HT1080 (cell line): ENCODE measurements at places on chromosomes 12 and 14.

DNA sequence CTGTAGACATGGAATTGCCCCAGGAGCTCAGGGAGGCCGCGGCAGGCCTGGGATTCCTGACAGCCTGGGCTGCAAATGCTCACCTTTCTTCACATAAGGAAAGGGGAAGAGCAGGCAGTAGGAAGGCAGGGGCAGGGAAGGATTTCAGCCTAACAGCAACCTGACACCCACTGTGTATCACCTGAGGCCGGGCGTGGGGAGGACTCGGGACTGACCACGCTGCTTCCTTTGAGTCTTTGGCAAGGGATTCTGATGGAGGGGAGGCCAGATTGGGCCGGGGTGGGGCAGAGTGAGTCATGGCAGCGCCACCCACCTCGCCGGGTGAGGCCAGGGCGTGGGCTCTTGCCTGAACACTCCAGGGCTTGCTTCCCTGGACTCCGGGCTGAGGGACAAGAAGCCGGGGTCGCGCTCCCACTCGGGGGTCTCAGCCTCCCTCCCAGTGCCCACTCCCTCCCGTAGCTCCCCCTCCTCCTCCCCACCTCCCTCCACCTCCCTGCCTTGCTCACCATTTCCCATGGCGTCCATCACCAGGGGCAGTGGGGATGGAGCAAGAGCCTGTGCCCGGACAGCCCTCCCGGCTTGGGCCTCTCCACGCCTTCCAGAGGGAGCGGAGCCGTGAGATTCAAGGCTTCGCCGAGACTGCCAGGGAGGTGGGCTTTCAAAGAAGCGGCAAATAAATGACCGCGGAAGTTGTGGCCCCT, 247.9 kb upstream of the RTL1 start:
- DNase-seq = peak; percentile 62

GRCh38 chr14:51121096-51121495, 26.2 kb upstream of the TRIM9 start:
- no peak for DNase-seq

DNA sequence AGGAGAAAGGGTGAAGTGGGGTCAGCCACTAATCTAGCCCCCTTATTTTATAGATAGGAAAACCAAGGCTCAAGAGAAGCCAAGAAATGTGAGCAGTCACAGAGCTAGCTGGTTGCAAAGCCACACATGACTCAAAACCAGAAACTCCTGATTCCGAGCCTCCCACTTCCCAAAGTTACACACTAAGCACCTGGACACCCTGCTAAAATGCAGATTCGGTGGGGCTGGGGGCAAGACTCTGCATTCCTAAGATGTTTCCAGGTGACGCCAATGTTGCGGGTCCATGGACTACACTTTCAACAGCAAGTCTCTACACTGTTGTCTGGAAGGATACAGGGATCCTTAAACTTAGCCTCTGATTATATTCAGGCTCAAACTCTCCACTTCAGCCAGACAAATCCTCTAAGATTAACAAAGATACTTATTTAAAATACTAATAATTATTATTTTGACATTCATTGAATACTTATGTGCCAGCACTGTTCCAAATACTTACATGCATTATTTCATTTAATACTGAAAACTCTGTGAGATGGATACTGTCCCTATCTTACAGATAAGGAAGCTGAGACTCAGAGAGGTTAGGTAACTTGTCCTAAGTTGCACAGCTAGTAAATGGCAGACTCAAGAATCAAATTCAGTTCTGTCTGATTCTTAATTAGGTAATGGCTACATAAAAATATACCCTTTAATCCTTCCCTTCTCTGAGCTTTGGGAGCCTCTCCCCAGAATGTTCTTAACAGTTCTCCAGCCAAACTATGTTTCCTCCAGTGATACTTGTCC, 81.4 kb downstream of the CRACR2A start:
- DNase-seq = no peak

GRCh38 chr12:57027805-57028153, 11.4 kb upstream of the TAC3 start:
- DNase-seq = no peak

GRCh38 chr12:49893753-49894750, 9.6 kb downstream of the FAIM2 start:
- DNase-seq = peak; percentile 56

GRCh38 chr14:68492381-68493151, 300.3 kb downstream of the ZFP36L1 start:
- no peak for DNase-seq

DNA sequence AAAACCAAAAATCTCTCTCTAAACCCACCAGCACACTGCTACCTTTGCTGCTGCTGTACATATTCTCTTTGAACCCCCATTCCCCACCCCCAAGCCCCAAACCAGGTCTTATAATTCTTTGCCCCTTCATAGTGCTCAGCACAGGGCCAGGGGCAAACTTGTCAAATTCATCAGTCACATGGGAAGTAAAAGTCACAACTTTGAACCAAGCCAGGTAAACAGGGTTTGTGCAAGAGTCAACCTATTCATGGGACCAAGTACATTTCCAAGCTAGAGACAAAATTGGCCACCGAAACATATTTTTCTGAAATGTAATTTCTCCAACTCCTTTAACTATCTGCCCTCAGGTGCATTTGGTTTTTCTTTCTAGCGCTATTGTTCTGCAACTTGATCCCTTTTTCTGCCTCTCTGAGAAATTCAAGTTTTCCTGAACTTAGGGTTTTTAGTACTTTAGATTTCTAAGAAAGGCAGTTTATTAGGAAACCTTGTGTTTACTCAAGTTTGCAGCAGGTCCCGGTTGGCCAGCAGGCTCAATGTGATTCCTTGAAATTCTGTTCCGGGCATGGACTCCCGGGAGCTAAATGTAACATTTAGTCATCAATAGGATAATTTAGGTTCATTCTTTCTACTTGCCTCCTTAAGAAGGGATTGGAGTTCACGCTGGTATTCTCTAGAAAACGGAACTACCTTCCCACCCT, 230.5 kb downstream of the EFCAB11 start:
- no peak for DNase-seq

DNA sequence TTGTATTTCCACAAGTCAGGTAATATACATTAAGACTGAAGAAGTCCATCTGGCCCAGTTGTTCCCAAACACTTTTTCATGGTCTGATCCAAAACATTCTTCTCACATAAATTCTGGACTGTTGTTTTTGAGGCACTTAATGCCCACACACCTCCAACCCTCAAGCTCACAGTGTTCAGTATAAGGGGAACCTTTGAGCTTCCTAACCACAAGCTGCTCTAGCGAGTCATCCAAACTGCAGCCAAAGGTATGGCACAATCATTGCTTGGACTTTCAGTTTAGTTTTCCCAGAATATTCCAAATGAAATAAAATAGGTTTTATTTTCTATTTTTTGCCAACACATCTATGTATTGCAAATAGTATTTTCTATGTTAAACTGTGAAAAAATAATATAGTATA, 103.0 kb downstream of the PUS7L start:
- peak; percentile 39 for DNase-seq

DNA sequence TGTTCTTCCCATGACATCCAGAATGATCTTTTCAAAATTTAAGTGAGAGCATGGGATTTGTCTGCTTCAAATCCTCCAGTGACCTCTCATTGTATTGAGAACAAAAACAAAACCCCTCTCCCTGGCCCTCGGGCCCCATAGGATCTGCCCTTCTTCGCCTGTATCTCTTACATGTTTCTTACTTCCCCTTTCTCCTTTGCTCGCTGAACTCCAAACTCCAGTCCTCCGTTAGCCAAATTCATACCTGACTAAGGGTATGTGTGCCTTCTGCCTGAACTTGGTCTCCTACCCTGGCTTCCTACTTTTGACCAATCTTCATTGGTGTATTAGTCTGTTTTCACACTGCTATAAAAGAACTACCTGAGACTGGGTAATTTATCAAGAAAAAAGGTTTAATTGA, 13.2 kb upstream of the TSPAN11 start:
- DNase-seq = no peak

GRCh38 chr12:90102957-90103652, 394.5 kb upstream of the ATP2B1 start:
- peak; percentile 45 for DNase-seq

DNA sequence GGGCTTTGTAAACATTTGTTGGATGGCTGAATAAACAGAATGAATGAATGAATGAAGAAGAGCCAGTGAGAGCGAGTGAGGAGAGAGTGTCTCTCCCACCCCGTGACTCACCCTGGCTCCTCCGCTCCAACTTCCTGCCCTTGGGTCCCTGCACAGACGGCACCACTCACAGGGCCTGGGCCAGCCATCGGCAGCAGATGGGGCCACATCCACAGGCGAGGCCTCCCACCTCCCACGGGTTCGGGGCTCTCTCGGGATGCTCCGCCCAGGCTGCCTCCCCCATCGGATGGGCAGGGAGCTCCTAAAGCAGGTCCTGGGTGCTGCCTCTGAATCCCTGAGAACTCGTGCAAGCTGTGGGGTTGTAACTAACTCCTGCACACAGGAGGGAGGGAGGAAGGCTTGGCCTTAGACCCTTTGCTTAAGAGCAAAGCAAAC, 41.3 kb downstream of the CCNK start:
- DNase-seq = peak; percentile 81

- DNase-seq = no peak
These were observed 12.5 kb downstream of the HSD17B6 start for GRCh38 chr12:56775638-56776037.

GRCh38 chr12:121697093-121697698, 15.4 kb upstream of the TMEM120B start:
- DNase-seq = peak; percentile 41

DNA sequence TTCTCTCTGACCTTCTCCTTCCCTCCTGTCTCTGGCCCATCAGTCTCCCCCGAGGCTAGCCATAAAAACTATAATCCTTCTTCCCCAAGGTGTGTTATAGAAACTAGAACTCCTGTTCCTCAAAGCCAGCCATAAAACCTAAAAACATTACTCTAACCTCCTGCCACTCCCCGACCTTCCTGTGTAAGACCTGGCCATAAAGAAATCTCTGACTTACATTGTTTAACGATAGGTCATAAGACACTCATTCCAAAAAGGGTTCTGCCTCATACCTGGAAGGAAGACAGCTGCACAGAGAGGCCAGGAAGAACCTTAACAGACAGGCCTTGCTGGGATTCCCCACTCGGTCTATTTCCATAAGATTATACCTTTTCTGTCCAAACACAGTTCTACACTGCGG, 70.9 kb upstream of the EEA1 start:
- DNase-seq = no peak

GRCh38 chr12:59041241-59042121, 121.2 kb upstream of the LRIG3 start:
- peak; percentile 87 for DNase-seq
